ENCODE measurements at places on chromosomes 2 and 18.

- no peak for DNase-seq
Observed at GRCh38 chr2:6067806-6068205, 375.6 kb downstream of the SOX11 start.

DNA sequence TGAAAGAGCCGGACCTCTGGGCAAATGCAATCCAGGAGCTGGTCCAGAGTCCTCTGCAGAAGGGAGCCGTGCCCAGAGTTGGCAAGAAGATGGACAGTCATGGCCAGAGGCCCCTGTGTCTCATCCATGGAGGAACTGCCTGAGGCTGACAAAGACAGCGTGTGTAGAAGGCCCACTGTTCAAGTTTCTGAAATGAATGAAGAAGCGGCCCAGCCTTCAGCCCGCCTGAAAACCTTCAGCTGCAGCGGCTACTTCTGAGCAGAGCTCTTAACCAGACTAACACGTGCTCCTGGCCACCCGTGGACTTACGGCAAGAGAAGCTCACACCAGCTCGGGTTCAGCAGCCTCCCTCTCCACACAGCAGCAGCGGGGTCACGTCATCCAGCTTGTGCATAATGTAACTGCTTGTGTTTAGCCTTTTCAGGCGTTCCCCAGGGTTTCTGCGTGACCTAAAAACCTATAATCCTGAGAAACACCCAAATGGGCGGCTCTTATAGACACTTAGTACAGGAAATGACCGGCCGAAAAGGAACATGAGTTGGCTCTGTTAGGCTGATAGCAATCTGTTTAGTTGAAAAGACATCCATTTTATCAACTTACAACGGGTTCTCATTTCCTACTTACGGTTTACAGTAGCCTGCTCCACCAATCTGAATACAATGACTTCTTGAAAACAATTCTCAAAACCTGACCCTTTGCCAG, at the start of gene FAM124B:
TSS of gene FAM124B (minus strand) at position 467 of the 702 bp plus-strand sequence. CDS start at position 128, 339 bp downstream.
- DNase-seq: no peak

- DNase-seq: no peak
Observed at GRCh38 chr2:121473512-121473911, 57.2 kb upstream of the RNU4ATAC start.

DNA sequence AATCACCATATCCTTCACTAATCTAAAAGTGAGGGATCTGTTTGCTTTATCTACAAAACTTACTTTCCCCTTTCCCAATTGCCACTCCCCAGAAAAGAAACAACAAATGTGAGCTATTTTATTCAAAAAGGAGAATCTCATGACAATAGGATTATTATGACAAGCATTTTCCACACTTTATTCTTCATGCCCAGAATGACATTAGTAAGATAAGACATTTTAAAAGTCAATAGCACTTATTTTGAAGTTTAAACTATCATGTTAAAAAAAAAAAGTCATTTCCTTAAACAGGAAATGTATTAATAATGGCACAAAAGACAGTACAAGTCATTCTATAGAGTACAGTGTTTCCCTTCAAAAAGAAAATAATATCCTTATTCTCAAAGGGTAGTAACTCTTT, 58.8 kb upstream of the HNRNPA3 start:
- DNase-seq: no peak

DNA sequence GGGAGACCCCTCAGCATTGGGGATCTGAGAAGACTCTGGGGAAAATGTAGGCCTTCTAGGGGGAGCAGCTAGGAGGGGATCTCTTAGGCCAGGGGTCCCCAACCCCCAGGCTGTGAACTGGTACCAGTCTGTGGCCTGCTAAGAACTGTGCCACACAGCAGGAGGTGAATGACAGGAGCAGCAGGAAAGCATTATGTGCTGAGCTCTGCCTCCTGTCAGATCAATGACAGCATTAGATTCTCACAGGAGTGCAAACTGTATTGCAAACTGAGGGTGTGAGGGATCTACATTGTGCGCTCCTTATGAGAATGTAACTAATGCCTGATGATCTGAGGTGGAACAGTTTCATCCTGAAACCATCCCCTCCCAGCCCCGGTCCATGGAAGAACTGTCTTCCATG, 127.3 kb downstream of the SCG2 start:
- no peak for DNase-seq

DNA sequence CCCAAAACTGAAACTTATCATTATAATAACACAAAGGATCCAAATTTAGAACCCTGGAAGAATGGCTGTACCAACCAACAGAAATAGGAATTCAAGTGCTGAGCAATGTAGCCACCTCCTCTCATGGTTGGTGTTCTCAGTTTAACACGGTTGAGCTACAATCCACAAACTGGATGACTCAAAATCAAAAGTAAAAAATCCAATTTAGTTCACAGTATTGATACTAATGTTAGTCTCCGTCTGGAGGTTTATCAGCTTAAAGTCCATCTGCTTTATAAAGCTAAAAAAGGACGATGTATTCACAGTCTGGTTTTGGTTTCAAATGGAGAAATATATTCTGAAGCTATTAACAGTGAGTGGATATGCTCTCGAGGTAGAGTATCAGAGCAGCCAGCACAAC, 40.5 kb downstream of the CNTNAP5 start:
- no peak for DNase-seq

GRCh38 chr2:29295845-29296244, 180.6 kb downstream of the CLIP4 start:
- no peak for DNase-seq

DNA sequence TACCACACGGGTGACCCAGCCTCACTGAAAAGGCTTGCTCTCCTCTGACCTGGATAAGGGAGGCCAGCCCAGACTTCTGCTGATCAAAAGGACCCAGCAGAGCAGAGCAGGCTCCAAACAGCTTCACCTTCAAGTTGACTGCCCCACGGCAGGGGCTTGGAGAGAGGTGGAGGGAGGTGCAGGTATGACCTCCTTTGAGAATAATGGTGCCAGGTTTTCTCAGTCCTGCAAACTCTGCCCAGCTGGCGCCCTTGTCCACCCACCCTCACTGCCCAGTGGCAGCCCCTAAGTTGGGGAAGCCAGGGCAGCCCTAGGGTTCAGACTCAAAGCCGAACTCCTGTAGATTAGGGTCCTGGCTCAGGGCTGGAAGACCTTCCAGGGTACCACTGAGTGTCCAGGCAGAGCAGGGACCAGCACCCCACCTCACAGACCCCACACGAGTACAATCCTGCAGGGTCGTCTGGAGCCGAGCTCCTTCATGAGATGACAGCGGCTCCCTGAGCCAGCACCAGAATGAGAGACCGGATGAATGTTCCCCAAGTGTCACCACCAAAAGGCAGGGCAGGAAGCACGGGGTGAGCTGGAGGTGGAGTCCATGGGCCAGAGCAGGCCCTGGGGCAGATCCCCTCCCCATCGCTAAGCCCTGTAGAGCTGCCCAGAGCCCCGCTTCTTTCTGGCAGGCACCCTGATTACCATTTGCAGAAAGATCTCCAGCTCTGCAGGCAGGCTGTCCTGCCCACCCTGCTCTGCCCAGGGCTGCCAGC, 3.6 kb upstream of the GPC1 start:
- DNase-seq: no peak

DNA sequence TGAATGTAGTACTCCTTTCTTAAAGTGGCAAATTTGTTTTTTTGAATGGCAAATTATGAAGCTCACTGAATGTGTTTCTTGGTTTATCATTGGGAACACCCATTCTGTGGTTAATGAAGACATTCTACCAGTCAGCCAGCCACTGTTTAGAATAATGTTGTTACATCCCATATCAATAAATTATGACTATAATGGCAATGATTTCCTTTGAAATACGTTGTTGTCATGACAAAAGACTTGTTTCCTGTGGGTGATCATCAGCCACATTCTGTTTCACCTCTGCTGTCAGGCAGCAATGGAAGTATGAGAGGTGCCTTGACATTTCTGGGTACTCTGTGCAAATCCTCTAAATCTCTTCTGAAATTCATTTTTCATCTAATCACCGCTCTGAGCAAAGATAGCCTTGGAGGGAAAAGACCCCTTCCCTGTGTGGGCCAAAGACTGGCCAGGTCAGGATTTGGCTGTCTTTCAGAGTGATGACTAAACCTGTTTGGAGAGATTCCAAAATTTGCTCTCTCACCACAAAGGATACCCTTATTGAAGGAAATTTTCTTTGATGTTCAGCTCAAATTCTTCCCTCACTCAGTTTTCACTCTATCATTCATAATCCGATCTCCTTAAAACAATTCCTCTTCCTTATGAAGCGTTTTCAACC, 869.2 kb downstream of the BCL11A start:
- no peak for DNase-seq

GRCh38 chr2:23381084-23381483, 3.9 kb upstream of the KLHL29 start:
- no peak for DNase-seq

Measured in LNCaP clone FGC (cell line).